ENCODE measurements at places on chromosomes 4 and X.

DNA sequence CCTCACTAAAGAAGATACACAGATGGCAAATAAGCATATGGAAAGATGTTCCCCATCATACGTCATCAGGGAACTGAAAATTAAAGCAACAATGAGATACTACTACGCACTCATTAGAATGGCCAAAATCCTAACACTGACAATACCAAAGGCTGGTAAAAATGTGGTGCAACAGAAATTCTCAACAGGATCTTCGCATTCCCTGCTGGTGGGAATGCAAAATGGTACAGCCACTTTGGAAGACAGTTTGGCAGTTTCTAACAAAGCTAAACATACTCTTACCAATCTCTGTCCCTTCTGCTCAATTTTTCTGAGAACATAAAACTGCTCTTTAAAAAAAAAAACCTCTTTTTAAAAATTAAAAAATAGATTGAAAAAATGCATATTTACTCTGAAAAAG is 300.2 kb downstream of the FBXW7 start:
- no peak for DNase-seq

- no peak for DNase-seq
These were observed 38.2 kb downstream of the C4orf50 start for GRCh38 chr4:5979981-5980380.

DNA sequence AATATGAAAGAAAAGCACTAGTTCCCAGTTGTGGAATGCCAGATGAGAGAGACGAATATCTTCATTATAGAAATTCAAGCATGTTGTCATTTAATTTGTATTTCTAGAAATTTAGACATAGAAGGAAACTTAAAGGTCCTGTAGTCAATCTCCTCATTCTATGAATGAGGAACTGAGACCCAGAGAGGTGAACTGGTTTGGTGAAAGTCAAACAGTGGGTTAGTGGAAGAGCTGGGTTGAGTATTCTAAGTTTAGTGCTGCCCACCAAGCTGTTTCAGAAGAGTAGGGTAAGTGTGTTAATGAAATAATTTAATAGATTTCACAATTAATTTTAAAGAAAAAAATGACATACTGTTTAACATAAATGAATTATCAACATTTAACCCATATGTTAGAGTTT is 655.2 kb downstream of the FAM133A start:
- DNase-seq, result no peak

DNA sequence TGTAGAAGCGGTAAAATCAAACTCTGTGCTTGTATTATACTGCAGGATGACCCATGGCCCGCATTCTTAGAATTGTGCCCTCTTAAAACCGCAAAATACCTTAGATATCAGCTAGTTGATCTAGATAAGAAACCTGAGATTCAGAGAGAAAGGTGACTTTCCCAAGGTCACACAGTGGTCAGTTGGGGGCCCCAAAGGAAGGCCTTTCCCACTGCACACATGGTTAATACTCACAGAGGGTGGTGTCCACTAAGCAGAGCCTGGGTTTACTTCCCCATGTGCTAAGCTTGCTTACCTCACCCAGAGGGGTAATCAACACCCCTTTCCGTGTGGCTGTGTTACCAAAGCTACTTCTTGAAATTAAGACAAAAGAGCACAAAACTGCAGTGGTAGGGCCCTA is 66.3 kb downstream of the RBM47 start:
- no peak for DNase-seq

- DNase-seq, result no peak
These were observed 143.2 kb downstream of the KIT start for GRCh38 chr4:54800831-54801530.

- DNase-seq, result no peak
These were observed 100.6 kb downstream of the MID1 start for GRCh38 chrX:10519761-10520160.

DNA sequence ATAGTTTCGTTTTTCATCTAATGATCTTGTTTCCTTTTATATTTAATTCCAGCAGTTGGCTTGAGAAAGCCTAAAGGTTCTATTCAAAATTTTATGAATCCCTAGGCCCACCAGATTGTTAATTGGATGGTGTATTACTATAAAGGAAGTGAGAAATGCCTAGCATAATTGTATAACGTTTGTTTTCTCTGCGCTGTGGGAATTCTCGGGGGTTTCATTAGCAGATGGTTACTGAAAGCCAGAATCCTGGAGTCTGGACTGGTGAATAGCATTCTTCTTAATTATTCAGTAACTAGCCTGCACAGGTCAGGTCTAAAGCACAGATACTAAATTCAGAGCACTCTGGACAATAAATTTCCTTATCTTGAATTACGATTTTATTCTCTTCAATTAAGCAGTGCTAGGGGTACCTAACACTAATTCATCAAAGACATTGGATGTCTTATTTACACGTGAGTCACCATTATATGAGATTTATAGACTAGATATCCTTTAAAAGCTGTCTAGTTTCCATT is 459.4 kb downstream of the DTHD1 start:
- DNase-seq, result no peak

GRCh38 chr4:54368281-54369265 is 139.5 kb downstream of the PDGFRA start:
- no peak for DNase-seq

DNA sequence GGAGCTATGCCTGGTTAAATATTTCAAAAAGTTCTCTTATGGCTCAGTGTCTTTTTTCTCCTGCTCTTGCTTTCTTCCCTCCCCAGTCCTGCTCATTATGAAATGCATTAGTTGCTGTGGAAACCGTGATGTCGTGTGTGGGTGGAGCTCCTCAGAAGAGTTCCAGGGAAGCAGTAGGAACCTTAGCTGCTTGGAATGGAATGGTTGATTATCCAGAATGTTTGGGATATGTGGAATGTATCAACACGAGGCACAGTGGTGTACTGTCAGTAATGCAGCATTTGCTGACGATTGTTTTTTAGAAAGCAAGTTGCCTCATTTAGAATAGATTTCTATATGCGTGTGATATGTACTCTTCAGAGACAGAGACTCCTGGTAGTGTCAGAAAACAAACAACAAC is 333.2 kb downstream of the ARHGAP10 start:
- no peak for DNase-seq

GRCh38 chr4:5964030-5964429 is 54.2 kb downstream of the C4orf50 start:
- no peak for DNase-seq

DNA sequence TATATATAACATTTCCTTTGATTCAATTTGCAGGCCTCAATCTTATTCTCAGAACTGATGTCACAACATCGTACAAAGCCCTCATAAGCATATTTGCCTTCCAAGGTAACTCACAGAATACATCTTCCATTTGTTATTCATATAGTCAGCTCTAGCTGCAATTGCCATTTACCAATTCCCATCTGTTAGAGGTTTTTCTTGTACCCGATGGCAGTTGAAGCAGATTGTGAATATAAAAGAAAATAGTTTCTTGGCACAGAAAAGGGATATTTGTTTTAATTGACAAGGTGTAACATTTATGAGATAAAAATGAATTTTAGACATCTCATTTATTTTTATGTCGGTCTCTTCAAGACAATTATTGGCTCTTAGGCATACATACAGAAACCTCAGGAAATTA is 311.3 kb downstream of the TRIML1 start:
- no peak for DNase-seq

DNA sequence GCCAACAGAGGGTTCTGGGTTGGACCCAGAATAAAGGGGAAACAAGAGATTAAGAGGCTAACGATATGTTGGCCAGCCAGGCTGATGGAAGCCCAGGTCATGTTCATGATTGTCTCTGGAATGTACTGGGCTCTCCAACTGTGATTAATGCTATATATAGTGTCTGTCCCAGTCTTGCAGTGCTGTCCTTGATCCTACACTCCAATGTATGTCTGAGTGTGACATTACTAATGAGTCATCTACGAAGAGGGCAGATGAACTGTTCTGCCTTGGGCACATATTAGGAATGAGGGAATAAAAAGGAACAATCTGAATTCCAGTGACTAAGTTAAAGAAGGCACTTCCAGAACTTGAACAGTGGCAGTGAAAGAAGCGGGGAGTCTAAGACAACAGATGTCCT is 142.1 kb downstream of the PDGFRA start:
- no peak for DNase-seq

DNA sequence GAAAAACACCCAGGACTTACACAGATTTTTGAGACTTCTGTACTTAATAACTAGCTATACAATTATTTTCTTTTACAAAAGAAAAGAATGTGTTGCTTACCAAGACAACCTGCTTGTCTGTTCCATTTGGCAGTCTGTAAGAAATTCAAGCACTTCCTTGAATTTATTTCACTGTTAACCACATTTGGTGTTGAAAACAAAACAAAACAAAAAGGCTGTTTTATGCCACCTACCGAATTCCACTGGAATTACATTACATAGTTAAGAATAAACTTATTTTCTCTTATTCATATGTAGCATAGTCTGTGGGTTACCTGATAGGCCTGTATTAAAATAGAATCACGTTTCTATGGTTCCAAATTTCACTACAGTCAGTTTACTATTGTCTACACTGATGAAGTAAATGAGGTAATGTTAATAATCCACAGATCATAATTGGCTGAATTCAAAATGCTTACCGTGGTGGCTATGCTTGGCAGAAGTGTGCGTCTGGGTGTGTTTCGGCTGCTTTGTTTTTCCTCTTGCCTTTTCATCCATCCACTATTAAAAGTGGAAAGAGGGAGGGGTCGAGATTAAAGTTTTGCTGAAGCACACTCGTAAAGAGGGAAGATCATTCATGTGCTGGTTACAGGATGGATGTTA is at the start of gene TLR1:
TLR1 (minus strand) TSS at position 138 of the 642 bp plus-strand sequence. CDS start 5,960 bp downstream, outside the sequence.
- no peak for DNase-seq

DNA sequence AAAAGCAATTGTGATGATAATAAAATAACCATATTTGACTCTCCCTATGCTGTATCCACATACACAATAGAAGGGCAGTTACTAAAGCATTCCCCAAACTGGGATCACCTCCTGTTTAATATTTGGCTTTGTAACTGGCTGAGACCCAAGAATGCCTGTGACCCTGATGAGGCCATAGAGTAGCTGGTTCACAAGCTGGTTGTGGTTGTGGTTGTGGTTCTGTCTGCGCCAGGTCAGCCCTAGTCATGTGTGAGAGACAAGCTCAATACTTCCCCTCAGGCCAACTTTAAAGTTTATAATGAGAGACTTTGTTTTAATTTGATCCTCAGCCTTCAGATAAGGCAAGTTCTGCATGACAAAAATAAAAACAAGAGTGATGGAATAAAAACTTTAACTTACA is 209.9 kb downstream of the PARM1 start:
- DNase-seq, result no peak

GRCh38 chr4:158371158-158371557 is 150.5 kb upstream of the RXFP1 start:
- no peak for DNase-seq

DNA sequence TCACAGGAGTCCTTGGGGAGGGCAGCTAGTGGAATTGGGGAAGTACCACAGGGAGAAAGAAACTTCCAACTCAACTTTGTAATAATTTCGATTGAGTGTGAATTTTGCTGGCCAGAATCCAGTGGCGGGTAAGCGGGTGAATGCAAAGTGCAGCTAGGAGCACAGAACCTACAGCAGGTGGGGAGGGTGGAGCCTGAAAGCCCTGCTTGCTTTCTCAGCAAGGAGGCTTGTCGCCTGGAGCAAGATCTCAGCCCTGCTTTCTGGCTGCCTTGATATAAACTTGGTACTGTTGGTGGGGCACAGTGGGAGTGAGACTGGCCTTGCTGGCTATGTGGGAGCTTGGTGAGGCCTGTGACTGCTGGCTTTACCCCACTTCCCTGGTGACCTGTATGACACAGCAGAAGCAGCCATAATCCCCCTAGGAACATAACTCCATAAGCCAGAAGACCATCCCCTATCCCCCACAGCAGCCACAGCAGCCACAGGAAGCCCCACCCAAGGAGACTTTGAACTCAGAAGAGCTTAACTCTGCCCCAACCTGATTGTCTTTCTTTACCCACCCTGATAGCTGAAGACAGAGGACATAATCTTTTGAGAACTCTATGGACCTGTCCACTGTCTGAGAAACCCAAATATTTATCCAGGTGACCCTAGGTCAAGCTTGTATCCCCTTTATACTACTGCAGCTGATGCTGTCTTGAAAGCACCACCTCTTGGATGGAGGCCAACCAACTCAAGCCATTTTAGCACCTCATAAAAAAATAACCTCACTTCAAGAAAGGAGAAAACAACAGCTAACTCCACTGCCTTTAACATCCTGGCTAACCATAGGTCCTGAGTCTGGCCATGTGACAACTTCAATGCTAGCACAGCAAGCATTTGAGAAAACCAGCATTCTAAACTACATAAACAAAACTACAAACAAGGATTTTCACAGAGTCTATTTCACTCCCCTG is 87.2 kb upstream of the PDE5A start:
- DNase-seq, result no peak

- DNase-seq, result no peak
These were observed 43.4 kb downstream of the OSTC start for GRCh38 chr4:108693819-108694218.

DNA sequence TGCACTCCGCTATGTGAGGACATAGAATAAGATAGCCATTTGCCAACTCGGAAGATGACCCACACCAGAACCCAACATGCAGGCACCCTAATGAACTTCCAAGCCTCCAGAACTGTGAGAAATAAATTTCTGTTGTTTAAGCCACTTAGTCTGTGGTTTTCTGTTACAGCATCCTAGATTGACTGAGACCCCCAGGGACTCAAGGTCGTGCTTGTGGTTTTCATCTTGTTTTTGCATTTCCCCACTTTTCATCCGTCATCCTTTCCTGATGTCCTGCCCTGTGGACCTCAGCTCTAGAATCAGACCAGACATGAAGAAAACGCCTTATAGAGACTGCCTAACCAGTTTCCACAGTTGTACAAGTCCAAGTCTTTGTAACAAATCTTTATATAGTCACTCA is 54.4 kb downstream of the MCUB start:
- DNase-seq, result no peak

- DNase-seq, result no peak
These were observed 27.7 kb downstream of the MAEA start for GRCh38 chr4:1317177-1318045.

- DNase-seq, result no peak
These were observed 72.4 kb upstream of the S100G start for GRCh38 chrX:16577483-16578029.

DNA sequence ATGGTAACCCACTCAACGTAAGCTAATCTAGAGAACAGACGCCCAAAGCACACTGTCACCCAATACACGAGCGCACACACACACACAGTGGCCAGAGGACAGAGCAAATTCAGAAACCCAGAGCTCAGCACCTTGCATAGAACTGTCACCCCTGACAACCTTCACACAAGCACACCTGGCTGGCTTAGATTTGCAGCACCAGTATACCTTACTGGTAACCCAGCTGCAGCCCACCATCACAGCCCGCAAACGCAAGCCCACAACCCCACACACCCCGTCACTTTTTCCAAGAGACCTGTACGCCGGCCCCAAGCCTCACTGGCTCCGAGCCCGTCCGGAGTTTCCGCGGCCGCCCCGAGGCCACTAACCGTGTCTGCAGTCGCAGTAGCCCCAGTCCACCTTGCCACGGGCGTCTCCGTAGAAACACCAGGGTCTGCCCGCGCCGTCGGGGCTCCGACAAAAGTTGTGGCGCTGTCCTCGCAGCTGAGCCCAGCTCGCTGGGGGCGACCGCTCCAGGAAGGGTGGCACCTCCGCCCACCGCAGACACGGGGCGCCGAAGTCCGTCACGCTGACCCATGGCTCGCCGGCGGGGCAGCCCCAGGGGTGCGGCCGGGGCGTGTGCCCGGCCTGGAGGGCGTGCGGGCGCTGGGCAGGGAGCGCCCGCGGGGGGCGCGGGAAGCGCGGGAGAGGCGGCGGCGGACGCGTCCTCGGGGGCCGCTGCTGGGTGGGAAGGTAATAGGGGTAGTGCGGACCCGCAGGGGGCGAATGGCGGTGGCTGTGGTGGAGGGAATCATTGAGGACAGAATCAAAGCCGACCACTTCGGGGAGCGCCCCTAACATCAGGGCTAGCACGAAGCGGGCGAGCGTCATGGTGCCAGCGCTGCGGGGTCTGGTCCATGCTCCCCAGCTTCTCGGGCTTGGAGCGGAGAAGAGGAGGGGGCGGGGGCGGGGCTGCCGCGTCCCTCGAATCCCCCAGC is 664 bp downstream of the PRSS12 start:
- DNase-seq, result no peak
